ENCODE measurements at places on chromosomes 16 and 17. TPM values are rescaled to one million over a fixed set of nuclear protein-coding genes. Genes with fewer than 3 reads are reported as not detected.

DNA sequence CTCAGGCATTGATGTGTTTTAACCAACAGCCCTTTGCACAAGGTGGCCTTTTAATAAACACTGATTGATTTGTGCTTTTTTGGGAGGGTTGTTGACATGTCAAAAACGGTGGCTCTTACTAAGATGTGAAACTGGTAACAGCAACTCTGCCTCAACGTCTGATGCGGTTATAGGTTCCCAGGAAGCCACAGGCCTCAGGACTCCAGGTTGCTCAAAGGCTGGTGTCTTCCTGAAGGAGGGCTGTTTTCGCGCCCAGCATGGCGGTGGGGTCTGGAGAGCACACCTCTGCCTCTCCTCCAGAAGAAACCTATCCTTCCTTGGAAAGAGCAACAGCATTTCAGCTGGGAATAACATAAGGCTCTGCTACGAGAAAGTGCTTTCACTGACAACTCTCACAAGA lies 187.5 kb downstream of the IRF8 start:
- DNase-seq = no peak

GRCh38 chr16:73126525-73126853 lies 78.6 kb upstream of the ZFHX3 start:
- no peak for DNase-seq

DNA sequence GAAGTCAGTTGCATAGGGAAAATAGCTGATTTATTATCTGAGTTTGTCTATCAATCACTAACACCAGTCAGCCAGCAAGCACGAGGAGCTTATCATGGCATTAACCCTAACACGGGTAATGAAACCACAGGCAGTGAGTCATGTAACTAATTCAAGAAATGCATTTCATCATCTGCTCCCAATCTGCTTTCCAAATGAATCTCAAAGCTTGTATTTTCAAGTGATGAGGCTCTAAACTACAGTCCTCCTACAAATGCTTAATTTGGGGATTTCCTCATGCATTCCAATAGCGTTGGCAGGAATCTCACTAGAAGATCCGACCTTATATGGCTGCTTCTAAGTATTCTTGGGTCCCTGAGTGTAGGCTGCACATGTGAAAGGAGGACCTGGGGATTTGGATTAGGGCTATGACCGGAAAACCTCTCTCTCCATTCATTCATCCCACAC lies 118.4 kb upstream of the HSBP1 start:
- peak; percentile 63 for DNase-seq

- no peak for DNase-seq
Measured at GRCh38 chr17:63842173-63842539, 329 bp downstream of the SMARCD2 start.

Gene CALB2
- not detected for total RNA-seq

Gene CFDP1
- 40.9 TPM for total RNA-seq

Gene GNG13
- not detected for total RNA-seq

GRCh38 chr16:383326-384051 lies 1.7 kb upstream of the PGAP6 start:
- peak; percentile 66 for DNase-seq

GRCh38 chr16:71524566-71525553 lies 1.4 kb upstream of the CHST4 start:
- DNase-seq = no peak

Gene VMO1
- total RNA-seq = 0.22 TPM

Gene ASGR1
- total RNA-seq = 28.8 TPM

- DNase-seq = no peak
Measured at GRCh38 chr16:15674571-15674970, 24.5 kb downstream of the NDE1 start.

Gene NPIPA3
- 0.40 TPM for total RNA-seq

DNA sequence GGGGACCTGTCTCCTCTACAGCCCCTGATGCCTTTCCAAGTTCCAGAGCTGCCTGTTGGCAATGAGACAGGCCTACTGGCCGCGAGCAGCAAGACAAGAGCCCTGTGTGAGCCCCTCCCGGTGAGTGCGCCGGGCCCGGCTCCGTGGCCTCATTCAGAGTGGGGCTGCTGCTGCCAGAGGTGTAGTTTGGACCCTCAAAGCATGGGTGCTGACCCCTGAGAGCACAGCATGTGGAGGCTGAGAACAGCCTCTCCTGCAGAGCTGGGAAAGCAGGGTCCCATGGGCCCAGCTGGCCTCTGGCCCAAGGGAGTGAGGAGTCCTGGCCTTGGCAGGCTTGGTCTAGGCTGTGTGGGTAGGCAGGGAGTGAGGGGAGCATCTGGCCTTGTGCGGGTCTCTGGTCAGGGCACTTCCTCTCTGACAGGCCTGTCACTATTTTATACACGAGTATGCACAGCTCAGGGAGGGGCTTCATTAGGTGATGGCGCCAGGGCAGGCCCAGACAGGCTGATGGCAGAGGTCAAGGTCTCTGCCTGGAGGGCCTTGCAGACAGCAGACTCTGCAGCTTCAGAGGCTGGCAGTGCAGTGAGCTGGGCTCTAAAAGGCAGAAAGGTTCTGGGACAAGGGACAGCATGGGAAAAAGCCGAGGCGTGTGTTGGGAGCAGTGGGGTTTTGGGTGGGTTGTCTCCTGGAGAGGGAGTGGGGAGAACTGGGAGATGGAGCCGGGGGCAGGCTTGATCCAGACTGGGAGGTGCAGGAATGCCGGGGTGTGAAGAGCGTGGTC lies 43.4 kb downstream of the ADCY7 start:
- peak; percentile 0 for DNase-seq

GRCh38 chr17:12789481-12790248 lies at the start of gene ARHGAP44:
TSS of gene ARHGAP44 (plus strand) at chr17:12789498. CDS start at chr17:12789839, 341 bp downstream.
- peak; percentile 48 for DNase-seq

- DNase-seq = no peak
Measured at GRCh38 chr17:60098578-60098977, 19.9 kb upstream of the HEATR6 start.

Gene CDH3
- not detected for total RNA-seq

- DNase-seq = no peak
Measured at GRCh38 chr16:30011714-30012504, 1.1 kb upstream of the DOC2A start.

Gene CSH1
- total RNA-seq = not detected

GRCh38 chr17:74012465-74012864 lies 191.0 kb upstream of the RPL38 start:
- no peak for DNase-seq

- no peak for DNase-seq
Measured at GRCh38 chr17:68221786-68222185, 26.1 kb upstream of the AMZ2 start.

DNA sequence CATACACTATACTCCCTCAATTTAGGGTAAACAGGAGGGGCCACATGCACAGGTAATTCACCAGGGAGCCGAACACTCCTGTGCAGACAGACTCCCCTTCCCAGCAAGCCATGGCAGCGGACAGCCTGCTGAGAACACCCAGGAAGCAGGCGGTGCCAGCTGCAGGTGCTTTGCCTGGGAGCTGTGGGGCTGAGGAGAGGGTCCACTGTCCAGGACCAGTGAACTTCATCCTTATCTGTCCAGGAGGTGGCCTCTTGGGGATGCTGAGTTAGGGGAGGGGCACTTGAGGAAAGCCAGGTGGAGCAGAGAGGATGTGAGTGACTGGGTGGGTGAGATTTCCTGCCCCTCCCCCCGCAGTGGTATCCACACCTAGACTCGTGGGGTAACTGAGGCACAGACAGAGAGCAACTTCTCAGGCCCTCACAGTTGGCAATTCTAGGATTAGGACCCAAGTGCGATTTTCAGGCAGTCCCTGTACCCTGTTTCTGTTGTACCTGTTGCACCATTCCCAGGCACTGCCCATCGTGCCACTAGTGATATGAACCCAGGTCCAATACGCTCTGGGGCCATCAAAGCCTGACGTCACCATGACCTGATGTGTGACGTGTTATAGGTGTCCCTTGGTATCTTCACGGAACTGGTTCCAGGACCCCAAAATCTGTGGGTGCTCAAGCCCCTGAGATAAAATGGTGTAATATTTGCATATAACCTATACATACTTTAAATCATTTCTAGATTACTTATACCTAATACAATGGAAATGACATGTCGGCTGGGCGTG lies 1.2 kb downstream of the GRN start:
- no peak for DNase-seq

DNA sequence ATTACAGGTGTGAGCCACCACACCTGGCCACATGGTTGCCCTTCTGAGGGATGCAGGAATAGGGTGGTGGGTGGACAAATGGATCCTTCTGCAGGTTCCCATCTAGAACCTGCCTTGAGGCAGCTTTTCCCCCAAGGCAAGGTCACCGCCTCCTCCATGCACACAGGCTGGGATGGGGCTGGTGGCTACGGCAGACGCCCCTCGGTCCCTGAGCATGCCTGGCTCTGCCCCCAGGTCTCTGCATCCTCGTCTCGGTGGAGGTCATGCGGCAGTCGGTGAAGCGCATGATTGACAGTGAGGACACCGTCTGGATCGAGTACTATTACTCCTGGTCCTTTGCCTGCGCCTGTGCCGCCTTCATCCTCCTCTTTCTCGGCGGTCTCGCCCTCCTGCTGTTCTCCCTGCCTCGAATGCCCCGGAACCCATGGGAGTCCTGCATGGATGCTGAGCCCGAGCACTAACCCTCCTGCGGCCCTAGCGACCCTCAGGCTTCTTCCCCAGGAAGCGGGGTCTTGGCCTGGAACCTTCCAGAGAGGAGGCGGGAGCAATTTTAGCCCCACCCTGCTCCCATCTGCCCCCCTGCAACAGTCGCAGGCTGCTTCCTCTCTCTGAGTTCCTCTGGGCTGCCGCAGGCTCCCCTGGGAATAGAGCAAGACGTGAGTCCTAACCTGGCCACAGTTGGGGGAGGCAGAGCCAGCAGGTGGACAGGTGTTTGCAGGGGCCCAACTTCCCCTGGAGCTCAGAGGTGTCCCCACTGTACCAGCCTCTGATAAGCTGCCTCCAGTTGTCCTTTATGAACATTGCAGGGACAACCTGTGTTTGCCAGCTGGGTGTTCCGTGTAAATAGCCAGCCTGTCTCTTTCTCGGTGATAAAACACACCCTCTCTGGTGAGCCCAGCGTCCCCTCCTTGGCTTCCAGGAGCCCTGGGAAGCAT lies 11.7 kb downstream of the CACNG1 start:
- DNase-seq = no peak

Gene SPIRE2
- total RNA-seq = 2.4 TPM

DNA sequence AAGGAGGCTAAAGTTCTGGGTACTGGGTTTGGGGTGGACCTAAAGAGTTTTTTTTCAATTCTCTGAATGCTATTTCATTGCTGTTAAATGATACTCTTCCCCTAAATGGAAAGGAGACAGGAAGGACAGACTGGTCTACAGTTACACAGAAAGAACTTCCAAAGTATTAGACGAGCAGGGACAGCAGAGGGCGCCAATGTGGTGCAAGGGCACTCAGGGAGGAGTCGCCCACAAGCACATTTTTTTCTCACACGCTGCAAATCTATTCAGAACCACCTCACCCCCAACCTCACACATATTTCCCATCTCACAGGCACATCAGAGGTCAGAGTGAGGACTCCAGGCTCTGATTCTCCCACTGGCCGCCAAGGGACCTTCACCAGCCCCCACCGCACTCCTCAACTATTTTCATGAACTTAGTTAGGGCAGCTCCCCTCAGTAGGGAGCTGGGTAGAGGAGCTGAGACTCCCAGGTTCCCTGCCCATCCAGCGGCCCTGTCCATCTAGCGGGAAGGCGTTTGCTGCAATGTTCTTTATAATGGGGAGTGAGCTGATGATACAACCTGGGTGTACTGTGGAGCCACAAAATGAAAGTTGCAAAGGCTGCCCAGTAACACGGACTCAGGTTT lies 6.8 kb upstream of the CA4 start:
- DNase-seq = peak; percentile 92

DNA sequence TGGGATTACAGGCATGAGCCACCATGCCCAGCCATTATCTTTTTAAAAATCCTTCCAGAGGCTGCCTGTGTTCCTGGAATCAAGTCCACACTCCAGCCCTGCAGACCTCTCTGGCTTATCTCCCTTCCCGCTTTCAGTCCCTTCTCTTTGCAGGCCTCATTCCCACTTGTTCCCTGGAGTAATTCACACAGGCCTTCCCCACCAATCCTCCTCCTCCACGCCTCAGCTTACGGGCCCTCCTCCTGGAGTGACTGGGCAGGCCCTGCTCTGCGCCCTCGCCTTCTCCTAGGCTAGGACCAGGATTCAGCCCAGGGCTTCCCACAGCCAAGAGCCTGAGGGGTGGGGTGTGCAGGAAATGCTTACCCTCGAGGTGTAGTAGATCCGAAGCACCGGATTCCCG lies 2.8 kb downstream of the CDIPT start:
- no peak for DNase-seq

Gene CCL22
- not detected for total RNA-seq

DNA sequence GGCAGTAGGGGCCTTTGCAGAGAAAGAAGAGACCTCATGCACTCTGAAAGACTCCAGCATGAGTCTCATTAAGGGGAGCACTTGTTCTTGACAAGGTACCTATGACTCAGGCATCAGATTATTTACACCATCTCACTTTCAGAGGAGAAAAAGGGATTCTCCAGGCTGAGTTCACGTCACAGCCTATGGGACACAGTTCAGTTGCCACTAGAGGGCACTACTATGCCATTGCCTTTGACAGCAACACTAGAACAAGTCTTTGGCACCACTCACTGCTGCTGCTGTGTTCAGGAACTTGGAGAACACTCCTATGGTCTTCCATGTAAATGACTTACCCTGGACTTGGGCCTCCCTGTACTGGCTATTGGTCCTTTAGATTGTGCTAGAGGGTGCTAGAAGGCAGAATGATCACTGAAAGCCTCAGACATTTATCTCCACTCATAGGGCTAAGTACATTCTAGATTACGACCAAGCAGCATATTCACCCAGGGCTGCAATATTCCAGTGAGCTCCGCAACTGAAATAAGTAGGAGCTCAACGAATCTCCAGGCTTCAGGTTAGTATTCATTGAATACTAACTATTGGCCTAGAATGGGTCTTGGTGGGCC lies 225.1 kb upstream of the CA10 start:
- peak; percentile 90 for DNase-seq

DNA sequence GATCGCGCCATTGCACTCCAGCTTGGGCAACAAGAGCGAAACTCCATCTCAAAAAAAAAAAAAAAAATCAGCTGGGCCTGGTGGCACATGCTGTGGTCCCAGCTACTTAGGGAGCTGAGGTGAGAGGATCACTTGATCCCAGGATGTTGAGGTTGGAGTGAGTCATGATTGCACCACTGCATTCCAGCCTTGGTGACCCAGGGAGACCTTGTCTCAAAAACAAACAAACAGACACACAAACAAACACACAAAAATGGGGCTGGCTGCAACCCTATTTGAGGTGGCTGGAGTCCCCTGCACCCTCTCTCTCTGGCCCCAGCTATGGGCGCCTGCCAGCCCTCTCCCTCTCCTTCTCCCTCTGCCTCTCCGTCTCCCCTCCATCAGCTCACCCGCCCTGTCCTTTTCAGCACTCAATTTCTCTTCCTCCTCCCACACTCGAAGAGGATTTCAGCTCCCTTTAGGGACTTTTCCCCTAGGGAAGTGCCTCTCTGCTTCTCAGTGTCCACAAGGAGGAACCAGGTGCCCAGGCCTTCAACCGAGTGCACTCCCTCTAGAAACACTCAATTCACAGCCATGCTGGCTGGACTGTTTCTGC lies 17.5 kb upstream of the TFAP4 start:
- DNase-seq = no peak

Gene TSPAN10
- total RNA-seq = 0.22 TPM

Gene PARD6A
- total RNA-seq = 2.6 TPM

- DNase-seq = no peak
Measured at GRCh38 chr17:79618383-79619067, 7.7 kb upstream of the RBFOX3 start.

Data from lung microvascular endothelial cell (primary cell).